Activated CD8-positive, alpha-beta memory T cell treated with anti-CD3 and anti-CD28 coated beads for 48 hours (primary cell): ENCODE measurements at places on chromosomes 16 and 17.

DNA sequence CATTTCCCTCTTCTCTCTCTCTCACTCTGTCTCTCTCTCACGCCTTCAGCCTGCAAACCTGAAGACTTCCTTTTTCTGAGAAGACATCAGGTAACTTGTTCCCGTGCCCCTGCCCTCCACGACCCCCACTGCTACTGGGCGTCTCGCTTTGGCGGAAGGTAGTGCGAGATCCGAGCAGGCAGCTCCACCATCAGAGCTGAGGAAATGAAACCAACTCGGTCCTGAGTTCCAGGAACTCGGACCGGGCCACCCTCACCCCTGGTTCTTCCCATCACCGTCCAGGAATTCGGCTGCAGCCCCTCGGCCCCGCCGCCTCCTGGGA, 585 bp downstream of the MLKL start:
- DNase-seq = peak; percentile 3

DNA sequence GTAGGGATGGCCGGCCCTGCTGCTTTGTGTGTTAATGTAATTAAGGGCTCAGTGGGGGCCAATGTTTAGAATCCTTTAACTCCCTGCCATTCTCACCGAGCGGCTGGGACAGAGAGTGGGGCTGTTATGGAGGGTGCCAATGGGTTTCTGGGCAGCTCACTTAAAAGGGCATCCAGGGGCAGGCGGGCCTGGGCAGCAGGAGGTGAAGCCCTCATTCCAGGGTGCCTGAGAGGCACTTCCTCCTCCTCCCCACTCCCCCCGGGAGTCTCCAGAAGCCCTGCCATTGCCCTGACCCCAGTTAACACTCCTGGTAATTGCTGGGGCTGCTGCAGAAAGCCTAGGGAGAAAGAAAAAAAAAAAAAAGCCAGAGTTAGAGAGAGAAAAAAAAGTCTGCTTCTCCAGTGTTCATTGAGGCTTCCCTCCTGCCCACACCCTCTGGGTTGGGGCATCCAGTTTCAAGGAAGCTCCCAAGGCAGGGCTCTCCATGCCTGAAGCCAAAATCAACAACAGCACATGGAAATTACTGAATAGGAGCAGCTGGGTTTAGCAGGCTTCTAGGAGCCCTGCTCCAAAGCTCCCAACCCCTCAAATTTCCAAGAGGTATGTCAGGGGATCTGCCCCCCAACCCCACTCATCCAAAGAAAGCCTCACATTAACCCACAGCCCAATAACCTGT, 28.0 kb downstream of the CUEDC1 start:
- no peak for DNase-seq

- no peak for DNase-seq
These were observed 777.0 kb downstream of the KCNJ18 start for GRCh38 chr17:22469101-22469880.

DNA sequence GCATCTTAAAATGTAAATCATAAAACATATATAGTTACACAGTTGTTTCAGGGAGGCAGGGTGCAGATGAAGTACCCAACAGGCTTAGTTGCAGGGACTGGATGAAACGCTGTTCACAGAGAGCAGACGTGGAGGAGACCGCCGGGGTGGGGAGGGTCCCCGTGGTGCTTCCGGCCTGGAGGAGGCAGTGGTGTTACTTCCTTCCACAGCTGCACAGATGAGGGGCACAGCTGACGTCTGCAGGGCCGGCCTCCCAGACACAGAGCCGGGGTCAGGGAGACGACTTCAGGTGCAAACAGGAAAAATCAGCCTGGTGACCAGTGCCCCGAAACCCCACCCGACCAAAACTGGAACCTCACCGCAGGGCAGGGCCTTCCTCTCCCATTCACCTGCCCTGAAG, 17.1 kb downstream of the SPIRE2 start:
- no peak for DNase-seq
